ENCODE measurements at places on chromosomes 12 and 14.

GRCh38 chr12:2008677-2009076, 4.4 kb upstream of the DCP1B start:
- DNase-seq: no peak

DNA sequence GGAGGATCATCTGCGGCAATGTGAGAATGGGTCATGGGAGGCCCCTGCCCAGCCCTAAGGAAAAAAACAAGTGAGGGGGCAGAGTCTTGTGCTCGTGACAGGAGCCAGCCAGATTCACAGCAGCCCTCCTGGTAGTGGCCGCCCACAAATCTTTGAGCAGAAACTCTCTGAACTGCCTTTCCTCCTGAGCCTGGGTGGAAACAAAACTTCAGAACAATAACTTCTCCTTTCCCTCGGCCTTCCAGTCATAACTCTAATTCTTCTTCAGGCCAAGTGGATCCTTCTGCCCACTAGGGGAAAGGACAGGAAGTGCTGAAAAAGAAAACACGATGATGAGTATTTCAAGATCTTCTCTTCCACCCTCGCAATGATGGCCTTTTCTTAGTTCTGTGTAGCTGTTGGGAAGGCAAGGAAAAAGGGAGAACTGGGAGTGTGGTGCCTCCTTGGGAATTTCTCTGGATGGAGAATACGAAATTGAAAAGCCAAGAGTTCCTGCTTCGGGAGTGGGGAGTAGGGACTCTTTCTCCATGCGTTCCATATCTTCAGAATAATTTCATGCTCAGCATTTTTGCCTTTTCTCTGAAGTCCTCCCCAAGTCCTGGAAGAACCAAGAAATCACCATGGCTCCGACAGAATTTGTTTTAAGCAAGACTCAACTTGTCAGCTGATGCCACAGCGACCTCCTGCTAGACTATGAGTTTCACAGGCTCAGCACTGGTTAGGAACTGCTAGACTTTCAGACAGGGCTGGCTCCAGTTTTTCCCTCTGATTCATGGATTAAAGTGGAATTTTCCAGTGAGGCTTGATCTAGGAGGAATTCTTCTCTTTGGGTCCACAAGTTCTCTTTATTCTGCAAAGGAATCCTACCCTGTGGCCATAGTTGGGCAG, 188.9 kb downstream of the CAND1 start:
- DNase-seq: no peak

- DNase-seq: no peak
Measured at GRCh38 chr12:60935981-60936761, 1324.0 kb upstream of the USP15 start.

DNA sequence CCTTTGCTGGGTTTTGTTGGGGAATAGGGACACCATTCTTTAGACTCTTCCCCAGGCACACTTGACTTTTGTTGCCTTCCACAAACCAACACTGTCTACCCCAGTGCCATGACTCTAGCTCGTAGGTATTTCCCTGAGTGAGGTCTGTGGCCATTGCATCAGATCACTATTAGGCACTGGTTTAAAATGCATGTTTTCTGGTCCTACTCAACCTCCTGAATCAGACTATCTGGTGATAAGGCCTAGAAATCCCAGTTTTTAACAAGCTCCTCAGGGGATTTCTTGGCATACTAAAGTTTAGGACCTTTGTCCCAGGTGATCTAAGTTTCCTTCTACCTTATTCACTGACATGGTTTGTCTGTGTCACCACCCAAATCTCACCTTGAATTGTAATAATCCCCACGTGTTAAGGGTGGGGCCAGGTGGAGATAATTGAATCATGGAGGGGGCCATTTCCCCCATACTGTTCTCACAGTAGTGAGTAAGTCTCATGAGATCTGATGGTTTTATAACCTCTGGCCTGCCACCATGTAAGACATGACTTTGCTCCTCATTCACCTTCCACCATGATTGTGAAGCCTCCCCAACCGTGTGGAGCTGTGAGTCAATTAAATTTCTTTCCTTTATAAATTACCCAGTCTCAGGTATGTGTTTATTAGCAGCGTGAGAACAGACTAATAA, 87.8 kb upstream of the PSMC1 start:
- no peak for DNase-seq

- no peak for DNase-seq
Measured at GRCh38 chr12:106766393-106766826, 8.1 kb upstream of the RIC8B start.
